ENCODE measurements at places on chromosomes 2 and 18. TPM values are rescaled to one million over a fixed set of nuclear protein-coding genes. Genes with fewer than 3 reads are reported as not detected.
A peak's percentile ranks its signal among the peaks of the same experiment; 100 is the strongest.

DNA sequence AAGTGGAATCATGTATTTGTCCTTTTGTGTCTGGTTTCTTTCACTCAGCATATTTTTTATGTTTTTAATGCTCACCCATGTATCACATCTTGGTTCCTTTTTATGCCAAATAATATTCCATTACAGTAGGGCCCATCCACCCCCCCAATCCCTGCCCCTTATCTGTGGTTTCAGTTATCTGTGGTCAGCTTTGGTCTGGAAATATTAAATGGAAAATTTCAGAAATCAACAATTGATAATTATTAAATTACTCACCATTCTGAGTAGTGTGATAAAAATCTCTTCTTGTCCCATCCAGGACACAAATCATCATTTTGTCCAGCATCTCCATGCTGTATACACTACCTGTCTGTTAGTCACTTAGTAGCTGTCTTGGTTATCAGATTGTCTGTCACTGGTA, 66.7 kb downstream of the BIRC6 start:
- DNase-seq, result no peak

GRCh38 chr2:175679231-175679630, 322.8 kb downstream of the LNPK start:
- no peak for DNase-seq

DNA sequence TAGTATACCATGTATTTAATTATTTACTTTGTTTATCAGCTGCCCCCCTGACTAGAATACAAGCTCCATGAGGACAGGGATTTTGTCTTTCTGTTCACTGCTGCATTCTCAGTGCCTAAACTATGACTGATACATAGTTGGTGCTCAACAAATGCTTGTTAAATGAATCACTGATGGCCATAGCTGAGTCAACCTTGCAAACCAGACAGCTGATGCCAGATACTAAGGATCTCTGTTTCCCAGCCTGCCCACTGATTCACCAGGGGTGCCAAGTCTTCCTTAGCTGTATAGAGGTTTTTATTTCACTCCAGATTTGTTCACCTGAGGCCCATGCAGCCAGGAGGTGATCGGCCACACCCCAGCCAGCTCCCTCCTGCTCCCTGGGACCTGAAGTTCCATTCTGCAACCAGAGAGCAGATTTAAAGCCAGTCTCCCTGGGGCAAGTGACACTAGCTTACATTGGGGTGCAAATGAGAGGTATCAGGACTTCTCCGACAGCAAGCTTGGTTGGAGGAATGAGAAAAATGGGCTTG, 92.2 kb downstream of the C1QL2 start:
- DNase-seq, result no peak

DNA sequence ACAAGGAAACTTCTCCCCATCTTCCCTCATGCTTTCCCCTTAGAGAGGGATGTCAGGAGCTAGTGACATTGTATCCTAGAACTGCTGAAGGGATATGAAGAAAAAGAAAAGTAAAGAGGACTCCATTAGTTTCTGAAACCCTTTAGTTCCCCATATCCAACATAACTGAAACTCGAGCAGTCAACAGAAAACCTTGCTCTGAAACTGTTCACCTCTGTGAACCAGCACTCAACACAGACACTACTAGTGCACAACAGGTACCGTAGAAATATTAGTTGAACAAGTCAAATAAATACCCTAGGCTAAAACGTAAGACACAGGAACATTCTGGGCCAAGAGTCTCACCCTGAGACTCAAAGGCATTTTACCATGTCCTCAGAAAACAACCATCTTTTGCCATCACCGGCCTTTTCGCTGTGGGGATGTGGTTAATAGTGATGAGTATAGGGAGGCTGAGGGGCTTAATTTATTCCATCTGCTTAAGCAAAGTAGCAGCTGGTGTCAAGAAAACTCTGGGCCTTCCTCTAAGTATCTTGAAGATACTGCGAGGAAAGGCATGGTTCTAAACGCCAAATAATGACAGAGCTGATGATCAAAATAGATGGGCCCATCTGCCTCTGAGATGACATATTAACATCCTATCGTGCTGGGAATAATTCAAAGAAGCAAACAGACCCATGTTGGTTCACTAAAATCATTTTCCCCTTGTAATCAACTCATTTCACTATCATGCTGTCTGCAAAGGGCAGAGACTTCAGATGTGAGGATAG, 156.8 kb downstream of the STK39 start:
- DNase-seq, result no peak

DNA sequence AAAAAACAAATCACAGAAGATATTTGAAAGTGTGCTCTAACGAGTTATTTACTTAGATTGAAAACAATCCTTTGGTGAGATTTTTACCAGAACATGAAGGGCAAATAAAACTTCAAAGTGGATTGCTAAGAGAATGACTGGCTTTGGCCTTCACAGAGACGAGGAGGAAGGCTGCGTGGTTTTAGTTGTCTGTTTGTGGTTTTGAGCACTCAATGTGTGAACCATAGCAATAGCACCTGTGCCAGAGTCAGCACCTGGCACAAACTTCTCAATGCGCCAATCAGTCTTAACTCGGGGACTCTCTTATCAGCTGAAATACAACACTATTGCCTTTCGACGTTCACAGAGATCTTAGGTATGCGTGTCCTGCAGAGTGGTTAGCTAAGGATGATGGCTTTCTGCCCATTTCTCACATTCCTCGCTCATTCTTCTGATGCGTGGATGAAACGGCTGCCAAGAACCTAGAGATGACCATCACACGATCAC, 70.0 kb downstream of the MBP start:
- DNase-seq, result no peak

- no peak for DNase-seq
These were observed 349.7 kb upstream of the GALNT5 start for GRCh38 chr2:156907806-156908205.

GRCh38 chr18:22254088-22254487, 84.7 kb downstream of the GATA6 start:
- DNase-seq, result peak; percentile 52

DNA sequence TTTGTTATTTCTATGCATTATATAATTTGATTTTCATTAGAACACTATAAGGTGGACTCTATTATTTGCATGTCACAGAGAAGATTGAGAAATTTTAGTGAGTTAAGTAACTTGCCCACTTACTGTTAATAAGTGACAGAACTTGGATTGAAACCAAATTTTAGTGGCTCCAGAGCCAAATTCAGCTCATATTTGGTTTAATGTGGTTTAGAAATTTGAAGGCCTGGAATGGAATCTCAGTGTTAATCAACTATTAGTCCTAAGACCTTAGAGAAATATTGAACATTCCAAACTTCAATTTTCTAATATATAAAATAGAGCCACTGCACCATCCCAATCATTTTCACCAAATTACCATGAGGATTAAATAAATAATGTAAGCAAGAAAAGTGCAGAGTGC, 281.6 kb downstream of the ZNF385B start:
- no peak for DNase-seq

DNA sequence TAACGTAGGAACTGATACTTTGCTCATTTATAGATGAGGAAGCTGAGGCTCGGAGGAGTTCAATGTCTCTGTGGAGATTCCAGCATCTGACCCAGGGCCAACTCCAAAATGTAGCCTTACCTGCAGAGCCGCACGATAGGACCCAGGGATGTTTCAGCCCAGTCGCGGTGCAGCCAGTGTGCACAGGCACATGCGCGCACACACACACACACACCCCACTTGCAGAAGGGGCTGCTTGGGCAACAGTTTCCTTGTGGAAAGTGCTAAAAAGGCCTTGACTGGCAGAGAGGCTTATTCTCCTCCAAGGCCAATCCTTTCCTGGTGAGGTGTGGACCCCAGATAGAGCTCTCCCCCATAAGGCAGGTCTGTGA, 101.7 kb downstream of the ZFP36L2 start:
- no peak for DNase-seq

GRCh38 chr18:57898506-57899124, 95.5 kb upstream of the ATP8B1 start:
- DNase-seq, result no peak

DNA sequence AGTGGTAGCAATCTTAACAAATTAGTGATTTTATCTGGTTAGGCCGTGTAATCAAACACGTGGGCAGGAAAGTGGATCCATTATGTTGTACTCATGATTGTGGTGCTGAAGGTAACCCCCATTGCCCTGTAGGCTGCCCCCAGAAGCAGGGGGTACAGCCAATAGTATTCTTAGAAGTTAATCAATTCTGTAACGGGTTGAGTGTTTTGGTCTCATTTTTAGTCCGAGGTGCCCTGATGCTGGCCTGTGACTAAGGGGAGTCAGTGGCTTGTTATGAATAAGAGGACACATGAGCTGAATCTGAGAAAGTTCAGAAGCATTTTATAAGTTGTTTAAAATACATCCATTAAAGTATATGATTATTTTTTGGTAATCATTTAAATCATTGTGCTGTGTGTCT, 8.6 kb downstream of the EPAS1 start:
- no peak for DNase-seq

DNA sequence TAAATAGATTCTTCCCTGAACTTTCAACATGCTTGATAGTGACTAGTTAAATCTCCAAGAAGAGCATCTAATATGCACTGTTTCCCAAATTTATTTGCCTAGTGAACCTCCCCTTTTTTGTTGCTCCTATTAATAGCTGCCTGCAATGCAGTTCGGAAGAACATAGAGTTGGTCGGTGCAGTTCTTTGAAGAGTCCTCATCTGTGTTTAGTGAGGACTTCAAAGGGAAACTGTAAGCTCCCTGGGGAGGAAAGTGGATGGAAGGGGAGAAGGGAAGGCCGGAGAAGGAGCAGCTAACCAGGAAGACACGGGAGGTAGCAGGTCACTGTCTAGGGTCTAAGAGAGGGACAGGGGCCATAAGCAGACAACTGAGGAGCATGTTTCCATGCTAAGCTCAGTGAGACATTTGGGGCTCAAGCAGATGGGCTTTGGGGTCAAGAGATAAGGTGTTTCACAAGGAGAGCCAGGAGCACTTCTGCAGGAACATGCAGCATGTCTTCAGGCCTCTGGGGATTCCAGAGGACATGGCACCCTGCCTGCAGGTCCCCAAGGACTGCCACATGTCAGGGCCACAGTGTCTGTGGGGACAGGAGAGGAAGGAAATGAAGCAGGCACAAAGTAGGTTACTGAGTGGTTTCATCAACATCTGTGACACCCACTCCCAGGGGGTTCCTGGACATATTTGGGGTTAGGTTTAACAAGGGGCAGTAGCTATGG, 48.7 kb upstream of the ANXA4 start:
- no peak for DNase-seq

Gene AMER3
- total RNA-seq, result 0.40 TPM

Gene MARCO
- total RNA-seq, result 2.7 TPM

Gene IL18RAP
- 0.52 TPM for total RNA-seq

Gene ANKRD30BL
- not detected for total RNA-seq

Gene IL36G
- total RNA-seq, result 0.31 TPM
